Epithelial cell of prostate (primary cell): ENCODE measurements at places on chromosomes 5 and 9.

- DNase-seq, result no peak
Observed at GRCh38 chr5:42666869-42667268, 89.7 kb upstream of the CCDC152 start.

DNA sequence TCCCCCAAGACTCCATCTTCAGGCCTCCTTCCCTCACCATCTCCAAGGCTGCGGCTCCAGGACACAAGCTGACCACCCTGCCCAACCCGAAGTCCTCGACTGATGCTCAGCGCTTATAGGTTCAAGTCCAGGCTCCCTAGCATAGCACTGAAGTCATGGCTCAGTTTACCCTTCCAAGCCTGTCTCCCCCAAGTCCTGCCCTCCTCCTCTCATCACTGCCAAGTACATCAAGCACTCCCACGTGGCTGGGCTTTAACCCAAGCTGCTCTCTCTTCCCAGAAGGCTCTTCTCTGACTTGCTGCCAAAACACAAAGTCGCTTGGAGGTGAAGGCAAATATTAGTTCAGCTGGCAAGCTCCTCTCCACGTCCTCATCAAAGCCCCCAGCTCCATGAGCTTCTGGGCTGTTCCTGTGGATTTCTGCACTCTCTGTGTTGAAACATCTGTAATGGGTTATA, 22.1 kb upstream of the MARCHF6 start:
- DNase-seq, result no peak

DNA sequence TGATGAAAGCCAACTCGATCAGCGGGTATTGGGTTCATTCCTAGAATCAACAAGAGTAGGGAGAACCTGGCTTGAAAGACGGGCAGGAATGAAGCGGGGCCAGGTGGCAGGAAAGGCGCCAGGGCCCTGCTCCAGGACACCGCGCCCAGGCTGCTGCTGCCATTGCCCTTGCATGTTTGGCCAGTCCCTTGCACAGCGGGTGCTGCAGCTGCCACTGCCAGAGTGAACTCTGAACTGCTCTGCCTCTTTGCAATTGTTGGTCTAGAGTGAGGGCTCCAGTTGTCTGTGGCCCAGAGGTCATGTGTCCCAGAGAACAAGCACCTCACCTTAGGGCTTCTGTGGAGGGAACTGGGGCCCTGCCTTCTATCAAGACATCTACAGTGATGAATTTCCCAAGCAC, 24.0 kb upstream of the CARTPT start:
- no peak for DNase-seq

DNA sequence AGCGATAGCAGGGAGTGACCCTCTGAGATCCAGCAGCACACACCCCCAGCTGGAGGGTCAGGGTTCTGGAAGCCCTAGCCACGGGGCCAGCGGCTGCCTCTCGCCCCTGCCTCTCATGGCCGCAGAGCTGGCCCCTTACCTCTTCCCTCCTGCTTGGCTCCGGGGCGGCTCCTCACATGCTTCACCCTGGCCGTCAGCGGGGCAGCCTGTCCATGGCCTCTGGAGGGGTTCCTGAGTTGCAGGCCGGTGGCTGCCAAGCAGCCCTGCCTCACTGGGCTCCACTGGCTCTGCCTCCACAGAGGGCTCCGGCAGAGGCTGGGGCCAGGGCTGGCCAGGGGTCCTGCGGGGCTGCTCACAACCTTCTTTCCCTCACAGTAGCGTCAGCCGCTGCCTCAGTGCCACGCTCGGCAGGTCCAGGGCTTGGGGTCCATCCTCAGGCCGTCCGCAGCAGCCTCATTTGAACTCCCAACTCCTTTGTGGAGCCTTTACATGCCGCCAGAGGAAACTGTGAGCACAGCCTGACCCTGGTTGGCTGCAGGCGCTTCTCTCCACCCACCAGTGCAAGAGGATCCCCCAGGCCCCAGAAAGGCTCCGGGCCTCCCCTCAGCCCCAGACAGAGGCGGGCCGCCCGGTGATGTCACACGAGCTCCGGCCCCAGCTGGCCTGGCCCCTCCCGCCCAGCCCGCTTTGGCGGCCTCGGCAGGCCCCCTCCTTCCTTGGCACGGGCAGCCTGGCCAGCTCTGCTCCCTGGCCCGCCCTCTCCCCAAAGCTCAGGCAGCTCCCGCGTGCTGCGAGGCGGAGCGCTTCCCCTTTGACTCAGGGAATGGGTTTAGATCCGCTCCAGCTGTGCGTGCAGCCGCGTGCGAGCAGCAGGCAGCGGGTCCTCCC, at the start of gene ANGPTL2:
ANGPTL2 (minus strand) TSS at position 460 of the 888 bp plus-strand sequence. CDS start 13,904 bp downstream, outside the sequence.
- no peak for DNase-seq

- no peak for DNase-seq
Observed at GRCh38 chr9:61666849-61667371, 477.1 kb downstream of the SPATA31A7 start.

DNA sequence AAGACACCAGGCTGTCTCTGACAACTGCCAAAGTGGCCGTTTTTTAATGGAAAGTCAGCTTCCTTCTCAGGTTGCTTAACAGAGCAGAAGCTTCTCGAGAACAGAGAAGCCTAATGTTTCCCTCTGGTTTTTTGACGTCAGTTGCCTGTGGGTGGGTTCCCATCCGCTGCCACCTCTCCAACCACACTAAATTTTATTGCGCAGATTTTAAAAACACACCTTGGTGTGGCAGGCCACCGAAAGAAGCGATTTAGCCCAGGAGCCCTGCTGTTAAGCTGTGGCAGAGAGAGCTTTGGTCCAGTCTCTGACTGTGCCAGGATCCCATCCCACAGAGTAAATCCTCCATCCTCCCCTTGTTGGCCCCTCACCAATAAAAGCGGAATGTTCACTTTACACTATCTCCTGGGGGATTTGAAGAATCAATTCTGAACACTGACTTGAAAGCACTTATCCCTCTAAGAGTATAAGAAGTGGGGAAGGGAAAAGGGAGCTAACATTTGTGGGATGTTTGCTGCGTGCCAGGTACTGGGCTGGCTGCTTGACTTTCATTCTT, 181.6 kb downstream of the AOPEP start:
- DNase-seq, result no peak

GRCh38 chr5:135955525-135955924, 742 bp upstream of the LECT2 start:
- DNase-seq, result no peak

DNA sequence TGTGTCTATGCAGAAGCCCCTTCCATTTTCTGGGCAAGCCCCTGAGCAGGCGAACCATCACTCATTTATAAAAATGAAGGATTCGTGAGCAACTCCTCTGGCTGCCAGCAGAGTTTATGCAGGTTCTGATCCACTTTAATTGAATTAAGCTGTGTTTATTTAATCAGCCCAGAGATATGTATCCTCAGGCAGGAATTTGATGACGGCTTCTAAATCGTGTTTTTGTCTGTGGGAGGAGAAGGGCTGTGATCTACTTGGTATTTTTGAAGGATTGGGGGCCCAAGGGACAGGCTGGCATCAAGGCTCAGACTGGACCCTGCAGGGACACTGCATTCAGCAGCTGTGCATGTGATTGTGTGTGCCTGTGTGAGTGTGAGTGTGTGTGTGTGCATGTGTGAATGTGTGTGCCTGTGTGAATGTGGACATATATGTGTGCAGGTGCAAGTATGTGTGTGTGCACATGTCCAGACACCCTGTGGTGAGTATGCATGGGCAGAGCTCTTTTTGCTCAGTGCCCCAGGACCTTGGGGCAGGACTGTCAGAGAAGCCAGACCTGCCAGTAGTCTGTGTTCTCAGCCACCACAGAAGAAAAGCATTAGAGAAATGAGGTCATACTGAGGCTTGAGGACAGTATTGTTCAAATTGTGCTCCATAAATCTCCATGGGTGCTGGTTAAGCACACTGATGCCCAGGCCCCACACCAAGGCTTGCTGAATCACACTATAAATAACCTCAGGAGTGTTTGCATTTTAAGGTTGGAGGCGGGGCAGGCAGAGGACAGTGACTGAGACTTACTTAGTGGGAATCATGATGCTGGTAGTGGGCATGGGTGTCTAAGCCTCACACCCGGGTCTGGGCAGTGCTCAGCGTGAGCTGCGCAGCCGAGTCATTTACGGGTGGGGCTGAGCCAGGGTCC, 164.0 kb downstream of the CARTPT start:
- DNase-seq, result peak; percentile 50

DNA sequence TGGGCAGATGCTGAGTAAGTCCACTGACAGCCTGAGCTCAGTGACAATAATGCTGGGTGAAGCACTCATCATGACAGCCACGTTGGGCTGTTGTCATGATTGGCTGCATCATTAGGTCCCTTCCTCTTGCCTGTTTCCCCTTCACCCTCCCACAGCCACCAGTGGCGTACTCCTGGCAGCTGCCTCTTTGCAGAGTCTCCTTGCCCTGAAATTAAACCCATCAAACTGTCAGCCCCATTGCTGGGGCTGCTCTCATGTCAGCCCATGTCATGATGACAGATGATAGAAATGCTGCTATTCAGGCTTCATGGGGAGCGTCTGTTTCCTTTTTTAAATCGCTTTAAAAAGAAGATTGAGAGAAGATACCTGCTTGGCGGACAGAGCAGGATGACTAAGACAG, 327.4 kb downstream of the AGTPBP1 start:
- no peak for DNase-seq

- DNase-seq, result no peak
Observed at GRCh38 chr5:149953436-149954121, 7.0 kb upstream of the SLC26A2 start.

GRCh38 chr9:86939321-86939720, 8.0 kb downstream of the GAS1 start:
- DNase-seq, result no peak

- DNase-seq, result no peak
Observed at GRCh38 chr5:57476601-57477056, 6.0 kb downstream of the ACTBL2 start.

GRCh38 chr5:126422994-126423788, at the start of gene GRAMD2B:
Gene GRAMD2B, plus strand, starts transcription at chr5:126423409. Its CDS starts 198 bp downstream, at chr5:126423607.
- DNase-seq, result peak; percentile 70

- no peak for DNase-seq
Observed at GRCh38 chr5:93079046-93079445, 502.0 kb downstream of the NR2F1-AS1 start.

DNA sequence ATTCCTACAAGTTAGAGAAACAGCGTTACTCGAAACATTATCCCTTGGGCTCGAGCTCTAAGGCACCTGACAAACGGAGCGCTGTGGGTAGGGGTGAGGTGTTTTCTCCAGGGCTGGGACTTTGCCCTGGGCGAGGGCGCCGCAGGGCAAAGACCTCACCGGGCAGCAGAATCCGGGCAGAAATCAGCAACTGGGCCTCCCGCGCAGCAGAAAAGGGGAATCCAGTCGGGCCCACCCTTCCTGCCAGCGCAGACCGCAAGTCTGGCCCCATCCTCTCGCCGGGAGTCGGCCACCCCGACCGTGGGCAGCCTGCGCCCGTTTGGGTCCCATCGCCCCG, 430 bp upstream of the MSH3 start:
- DNase-seq, result no peak

DNA sequence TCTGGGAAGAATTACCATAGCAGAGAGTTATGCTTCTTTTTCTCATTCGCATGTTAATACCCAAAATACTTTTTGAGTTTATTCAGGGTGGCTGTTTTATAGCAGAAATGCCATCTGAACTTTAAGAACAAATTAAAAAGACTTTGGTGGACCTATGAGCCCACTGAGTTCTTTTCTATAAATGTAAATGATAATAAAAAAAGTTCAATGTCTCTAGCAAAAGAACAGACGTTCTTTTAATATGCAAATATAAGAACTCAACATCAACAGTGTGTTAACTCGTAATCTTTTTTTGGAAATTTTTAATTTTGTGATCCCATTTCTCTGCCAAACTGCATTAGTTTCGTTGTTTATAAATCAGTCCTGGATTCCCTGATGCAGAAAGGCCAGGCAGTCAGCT, 1283.0 kb upstream of the NUDT12 start:
- no peak for DNase-seq

DNA sequence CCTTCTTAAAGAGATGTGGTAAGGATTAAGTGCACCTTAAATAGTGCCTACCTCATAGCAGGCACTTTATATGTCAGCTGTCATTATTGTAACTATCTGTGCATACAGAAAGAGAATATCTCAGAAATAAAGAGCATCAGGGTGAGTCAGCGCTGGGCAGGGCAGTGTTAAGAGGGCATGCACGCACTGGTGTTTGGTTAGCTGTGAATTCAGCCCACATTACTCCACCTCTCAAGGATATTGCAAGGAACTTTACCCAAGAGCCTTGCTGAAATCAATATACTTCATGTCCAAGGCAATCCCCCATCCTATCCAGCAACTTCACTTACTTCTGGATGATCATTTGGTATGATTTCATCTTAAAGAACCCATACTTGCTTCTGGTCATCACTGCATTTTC, 300.9 kb downstream of the NTRK2 start:
- DNase-seq, result peak; percentile 58

- DNase-seq, result no peak
Observed at GRCh38 chr5:4007001-4007400, 411.4 kb downstream of the IRX1 start.

- no peak for DNase-seq
Observed at GRCh38 chr9:100160021-100160420, 61.0 kb downstream of the INVS start.

- DNase-seq, result no peak
Observed at GRCh38 chr9:68540712-68541535, at the start of gene TMEM252. Gene TMEM252, minus strand, starts transcription at chr9:68540883. Its CDS starts 69 bp downstream, at chr9:68540814.

DNA sequence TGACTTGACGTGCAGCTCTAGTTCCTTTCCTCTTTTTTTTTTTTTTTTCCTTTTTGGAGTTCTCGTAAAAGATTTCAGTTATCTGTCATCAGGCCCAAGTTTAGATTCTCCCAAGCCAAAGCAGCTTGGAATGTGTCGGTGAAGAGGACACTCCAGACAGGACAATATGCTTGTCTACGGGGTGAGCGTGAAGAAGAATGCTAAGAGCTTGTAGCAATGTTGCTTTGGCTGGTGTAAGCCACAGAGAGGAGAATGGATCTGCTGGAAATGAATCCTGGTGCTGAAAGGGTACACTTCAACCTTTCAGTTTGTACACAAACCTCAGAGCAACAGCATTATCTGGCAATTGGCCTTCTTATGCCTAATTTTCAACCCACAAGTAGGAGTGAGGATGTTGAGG, 92.4 kb downstream of the ISL1 start:
- no peak for DNase-seq

GRCh38 chr5:151095341-151096000, 14.6 kb upstream of the TNIP1 start:
- DNase-seq, result no peak

- DNase-seq, result no peak
Observed at GRCh38 chr9:15231788-15232635, 75.0 kb downstream of the TTC39B start.

DNA sequence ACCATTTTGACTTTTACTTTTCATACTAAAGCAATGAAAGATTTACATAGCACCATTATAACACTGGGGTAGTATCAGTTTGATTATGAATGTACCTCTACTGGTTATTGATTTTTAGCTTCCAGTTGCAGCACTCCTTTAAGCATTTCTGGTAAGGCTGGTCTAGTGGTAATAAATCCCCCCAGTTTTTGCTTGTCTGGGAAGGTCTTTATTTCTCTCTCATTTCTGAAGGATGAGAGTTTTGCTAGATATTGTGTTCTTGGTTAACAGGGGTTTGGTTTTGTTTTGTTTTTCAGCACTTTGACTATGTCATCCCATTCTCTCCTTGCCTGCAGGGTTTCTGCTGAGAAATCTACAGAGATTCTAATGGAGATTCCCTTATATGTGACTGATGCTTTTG, 26.9 kb upstream of the IGFBPL1 start:
- DNase-seq, result no peak
